ENCODE measurements at places on chromosomes 1 and 21.

- no peak for DNase-seq
Measured at GRCh38 chr1:186735463-186735862, 55.2 kb upstream of the PTGS2 start.

DNA sequence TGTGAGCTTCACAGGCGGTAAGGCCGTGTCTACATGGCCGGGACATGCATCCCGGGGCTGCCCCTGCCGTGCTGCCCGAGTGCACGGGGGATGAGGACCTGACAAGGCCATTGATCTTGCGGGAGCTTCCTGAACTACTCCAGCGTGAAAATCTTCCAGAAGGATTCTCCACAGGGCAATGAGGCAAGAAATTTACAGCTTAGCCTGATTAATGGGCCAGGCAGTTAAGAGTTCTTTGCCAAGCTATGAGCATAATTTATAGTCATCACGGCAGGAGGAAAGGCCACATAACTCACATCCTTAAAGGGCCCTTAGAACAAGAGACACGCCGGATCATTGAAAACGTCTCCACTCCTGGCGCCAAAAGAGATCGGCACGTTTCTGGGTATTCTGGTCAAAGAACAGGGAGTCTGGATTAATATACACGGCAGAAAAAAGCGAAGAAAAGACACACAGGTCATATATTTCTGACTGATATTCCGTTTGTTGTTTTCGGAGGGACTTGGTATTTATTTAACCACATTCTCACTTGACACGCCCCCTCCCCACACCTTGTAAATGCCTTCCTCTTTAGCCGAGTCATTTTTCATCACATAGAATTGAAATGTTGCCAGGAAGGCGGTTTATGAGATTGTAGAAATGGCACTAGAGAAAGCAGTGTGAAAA, 180.5 kb downstream of the DYRK1A start:
- DNase-seq = no peak

- no peak for DNase-seq
Measured at GRCh38 chr1:248913933-248914332, 7.9 kb downstream of the PGBD2 start.

DNA sequence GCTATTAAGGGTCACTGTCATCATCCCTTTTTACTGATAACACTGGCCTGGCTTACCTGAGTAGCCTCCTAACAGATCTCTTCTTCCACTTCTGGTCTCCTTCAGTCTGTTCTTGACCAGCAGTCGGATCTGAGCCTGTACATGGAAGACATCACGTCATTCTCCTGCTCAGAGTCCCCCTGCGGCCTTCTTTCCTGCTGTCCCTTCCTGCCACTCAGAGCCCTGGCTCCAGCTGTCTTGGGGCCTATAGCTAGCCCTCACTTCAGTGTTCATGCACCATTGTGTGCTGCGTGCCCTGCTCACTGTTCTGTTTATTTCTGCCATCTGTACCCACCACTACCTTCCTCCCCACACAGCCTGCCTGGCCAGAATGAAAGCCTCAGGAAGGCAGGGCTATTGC, 8.4 kb downstream of the ADARB1 start:
- DNase-seq = no peak

- DNase-seq = peak; percentile 26
Measured at GRCh38 chr1:115958866-115959265, 17.4 kb upstream of the SLC22A15 start.

- DNase-seq = peak; percentile 55
Measured at GRCh38 chr1:30801771-30802198, 44.2 kb upstream of the LAPTM5 start.

DNA sequence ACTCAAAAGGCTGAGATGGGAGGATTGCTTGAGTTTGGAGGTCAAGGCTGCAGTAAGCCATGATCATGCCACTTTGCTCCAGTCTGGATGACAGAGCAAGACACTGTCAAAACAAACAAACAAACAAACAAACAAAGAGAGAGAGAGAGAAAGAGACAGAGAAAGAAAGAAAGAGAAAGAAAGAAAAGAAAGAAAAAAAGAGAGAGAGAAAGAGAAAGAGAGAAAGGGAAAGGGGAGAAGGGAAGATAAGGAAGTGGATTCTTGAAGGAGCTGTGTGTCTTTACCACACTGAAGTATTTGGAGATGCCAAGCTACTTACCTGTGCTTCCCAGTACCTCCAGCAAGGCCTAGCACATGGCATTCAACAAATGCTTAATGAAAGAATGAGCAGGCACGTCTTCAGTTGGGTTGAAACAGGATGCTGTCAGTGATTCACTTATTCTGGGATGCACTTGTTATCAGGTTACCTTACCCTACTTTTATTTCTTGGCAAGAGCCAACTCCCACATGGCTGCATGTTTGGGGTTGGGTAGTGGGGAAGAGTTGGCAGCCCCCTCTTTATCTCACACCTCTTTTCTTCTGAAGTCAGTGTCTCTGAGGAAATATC, 28.8 kb downstream of the CD101 start:
- DNase-seq = no peak

- DNase-seq = no peak
Measured at GRCh38 chr21:21028275-21028820, 30.1 kb downstream of the NCAM2 start.

GRCh38 chr1:51341876-51342496, 11.6 kb upstream of the TTC39A start:
- DNase-seq = peak; percentile 7

- DNase-seq = no peak
Measured at GRCh38 chr1:241688940-241689368, 36.9 kb downstream of the WDR64 start.

DNA sequence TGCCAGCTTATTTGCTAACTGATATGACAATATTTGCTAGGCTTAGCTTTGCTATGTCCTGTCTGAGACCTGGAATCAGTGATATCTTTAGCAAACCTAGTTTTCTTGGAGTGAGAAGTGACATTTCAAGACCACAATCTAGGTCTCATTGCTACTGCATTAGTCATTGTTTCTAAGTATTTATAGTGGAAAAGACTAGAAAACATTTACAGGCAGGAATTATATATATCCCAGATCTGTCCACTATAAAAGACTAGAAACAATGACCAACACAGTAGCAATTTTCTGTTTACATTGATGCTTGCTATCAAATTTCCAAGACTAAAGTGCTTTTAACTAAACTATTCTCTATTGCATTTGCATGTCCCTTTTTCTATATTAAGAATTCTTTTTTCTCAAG, 5.0 kb upstream of the RGS18 start:
- DNase-seq = no peak

GRCh38 chr1:168031627-168032026, 94.8 kb upstream of the MPC2 start:
- DNase-seq = no peak

- no peak for DNase-seq
Measured at GRCh38 chr1:170620164-170620563, 43.8 kb upstream of the PRRX1 start.

GRCh38 chr1:194535369-194535768, 1349.0 kb upstream of the B3GALT2 start:
- no peak for DNase-seq

DNA sequence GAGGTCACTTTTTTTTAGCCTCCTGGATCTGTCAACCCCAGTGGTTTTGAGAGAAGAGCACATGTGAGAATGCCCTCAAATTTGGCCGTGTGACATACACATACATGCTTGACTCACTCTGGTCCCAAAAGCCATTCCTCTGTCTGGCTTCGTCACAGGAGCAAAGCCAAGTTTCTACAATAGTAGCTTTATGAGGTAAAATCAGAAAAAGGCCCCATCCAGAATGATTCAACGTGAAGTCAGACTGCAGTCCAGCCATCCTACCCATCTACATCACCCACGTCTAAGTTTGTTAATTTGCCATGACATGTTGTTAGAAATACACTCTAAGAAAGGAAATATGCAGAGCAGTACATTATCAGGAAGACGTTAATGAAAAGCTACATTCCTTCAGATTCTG, 245.2 kb downstream of the SDCCAG8 start:
- no peak for DNase-seq

DNA sequence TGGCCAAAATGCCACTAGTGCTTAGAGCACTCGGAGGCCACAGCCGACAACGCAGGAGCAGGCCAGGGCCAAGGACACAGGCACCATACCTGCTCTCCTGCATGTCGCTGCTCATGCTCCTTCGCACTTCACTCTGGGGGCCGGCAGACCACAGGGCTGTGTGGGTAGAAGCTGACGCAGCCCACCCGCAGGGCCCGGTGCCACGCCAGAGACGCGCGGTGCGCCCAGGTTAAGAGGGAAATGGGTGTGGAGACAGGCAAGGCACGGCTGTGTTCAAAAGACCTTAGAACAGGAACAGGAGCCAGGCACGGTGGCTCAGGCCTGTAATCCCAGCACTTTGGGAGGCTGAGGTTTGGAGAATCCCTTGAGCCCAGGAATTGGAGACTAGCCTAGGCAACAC, 13.6 kb upstream of the PRDM15 start:
- DNase-seq = no peak

GRCh38 chr1:212987702-212988322, 27.9 kb downstream of the ANGEL2 start:
- DNase-seq = no peak

GRCh38 chr1:86277936-86278335, 118.2 kb downstream of the ODF2L start:
- no peak for DNase-seq

GRCh38 chr1:68565923-68566322, 69.0 kb upstream of the DEPDC1 start:
- no peak for DNase-seq

- DNase-seq = no peak
Measured at GRCh38 chr1:50913954-50914353, 46.1 kb downstream of the FAF1 start.

GRCh38 chr1:52504720-52505119, 48.2 kb downstream of the TUT4 start:
- no peak for DNase-seq

GRCh38 chr1:22055463-22055862, 3.0 kb downstream of the CDC42 start:
- DNase-seq = no peak

GRCh38 chr1:220700556-220701179, 10.5 kb downstream of the C1orf115 start:
- DNase-seq = no peak

DNA sequence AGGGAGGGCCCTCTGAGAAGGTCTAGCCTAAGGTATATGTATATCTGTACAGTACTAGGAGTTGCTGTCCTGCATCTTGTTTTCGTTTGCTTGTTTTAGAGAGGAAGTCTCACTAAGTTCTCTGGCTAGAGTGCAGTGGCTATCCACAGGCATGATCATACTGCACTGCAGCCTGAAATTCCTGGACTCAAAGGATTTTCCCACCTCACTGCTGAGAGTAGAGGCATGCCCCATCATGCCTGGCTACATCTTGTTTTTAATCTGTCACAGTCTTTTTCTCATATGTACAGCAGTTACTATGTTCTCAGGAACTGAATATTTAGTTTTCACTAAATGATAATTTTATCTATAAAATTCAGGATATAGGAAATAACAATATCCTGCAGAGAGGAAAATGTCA, 15.3 kb upstream of the PYHIN1 start:
- no peak for DNase-seq

DNA sequence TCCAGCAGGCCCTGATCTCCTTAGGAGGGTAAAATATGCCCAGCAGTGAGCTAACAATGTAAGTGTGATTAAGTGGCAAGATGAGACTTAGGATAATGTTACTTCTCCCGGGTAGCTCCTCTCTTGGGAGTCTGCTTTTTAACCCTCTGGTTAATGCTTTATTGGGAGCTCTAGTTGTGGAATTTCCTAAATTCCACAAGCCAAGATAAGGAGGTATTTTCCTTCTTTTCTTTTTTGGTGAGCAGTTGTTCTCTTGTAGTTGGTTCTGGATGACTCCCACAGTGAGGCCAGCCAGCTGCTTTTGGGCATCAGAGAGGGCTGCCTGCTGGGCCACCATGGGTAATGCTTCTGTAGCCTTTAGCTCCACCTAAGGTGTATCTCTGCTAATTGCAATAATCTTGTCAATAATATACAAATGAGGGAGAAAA, 19.3 kb downstream of the C1orf52 start:
- DNase-seq = no peak

DNA sequence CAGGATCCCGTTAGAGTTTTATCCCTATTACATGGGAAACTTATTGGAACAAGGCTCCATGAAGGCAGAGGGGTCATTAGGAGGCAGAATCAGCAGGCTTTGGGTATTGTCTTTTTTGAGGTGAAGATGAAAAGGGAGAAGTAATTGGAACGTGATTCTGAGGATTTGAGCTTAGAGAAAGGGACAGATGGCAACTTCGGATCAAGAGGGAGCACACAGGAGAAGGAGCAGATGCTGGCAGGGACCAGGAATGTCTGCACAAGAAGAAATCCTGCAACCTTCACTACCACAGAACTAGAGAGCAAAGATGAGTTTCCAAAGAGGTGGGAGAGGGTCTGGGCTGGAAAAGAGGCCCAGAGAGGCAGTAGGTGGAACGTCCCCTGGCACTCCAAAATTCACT, 202.8 kb downstream of the RRAGC start:
- DNase-seq = no peak

GRCh38 chr1:64363111-64363510, 106.8 kb upstream of the CACHD1 start:
- peak; percentile 31 for DNase-seq
